KBM-7 (cell line): ENCODE measurements at places on chromosomes 1 and 21.

DNA sequence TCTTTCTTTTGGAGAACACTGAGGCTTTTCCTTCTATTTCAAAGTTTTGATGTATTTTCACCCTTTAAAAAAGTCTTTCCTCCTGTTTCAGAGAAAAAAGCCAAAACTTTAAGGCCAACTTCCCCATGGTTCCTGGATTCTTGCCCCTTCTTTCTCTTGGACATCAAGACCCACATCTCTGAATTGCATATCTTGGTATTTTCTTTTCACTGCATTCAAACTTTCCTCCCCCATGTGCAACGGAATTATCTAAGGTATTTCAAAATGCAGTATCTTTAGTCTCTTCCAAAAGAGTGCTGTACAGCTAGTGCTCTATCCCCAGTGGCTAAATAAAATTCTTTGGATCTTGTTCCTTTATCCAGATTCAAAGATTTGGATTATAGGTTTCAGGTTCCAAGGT is 81.1 kb upstream of the TSPAN2 start:
- DNase-seq: no peak

DNA sequence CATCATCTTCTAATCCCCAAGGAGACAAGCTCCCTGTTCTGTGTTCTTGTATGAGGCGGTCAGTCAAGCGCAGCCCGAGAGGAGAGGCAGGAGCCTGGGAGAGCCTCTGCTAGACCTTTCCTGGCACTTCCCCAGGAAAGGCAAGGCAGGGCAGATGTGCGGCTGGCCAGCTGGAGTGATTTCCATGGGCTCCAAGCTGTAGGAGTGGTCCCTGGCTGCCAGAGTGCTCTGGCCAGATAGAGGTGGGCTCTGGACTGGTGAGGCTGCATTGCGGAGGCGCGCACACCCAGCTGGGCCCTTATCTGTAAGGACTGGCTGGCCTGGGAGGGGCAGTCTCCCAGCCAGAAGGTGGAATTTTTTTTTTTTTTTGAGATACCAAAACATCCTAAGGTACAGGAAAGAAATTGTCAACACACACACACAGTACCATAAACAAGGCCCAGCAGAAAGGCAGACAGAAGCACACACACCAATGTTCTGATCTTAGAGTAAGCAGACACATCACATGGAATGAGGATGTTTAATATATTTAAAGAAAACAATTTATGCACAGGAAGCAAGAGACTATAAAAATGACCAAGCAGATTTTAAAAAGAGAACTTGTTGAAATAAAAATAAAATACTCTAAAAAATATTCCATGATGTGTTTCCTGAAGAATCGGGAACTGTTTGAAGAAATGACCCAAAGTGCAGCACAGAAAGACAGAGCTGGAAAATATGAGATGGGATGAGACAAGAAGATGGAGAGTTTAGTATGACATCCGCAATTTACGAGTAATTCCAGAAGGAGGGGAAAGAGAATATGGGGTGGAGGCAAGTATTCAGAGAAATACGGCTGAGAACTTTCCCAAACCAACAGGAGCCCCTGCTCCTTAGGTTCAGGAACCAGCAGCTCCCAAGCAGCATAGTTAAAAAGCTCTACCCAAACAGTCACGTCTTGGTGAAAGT is 13.4 kb downstream of the IBA57 start:
- DNase-seq: no peak

GRCh38 chr1:41286486-41286885 is 44.4 kb upstream of the SCMH1 start:
- no peak for DNase-seq

DNA sequence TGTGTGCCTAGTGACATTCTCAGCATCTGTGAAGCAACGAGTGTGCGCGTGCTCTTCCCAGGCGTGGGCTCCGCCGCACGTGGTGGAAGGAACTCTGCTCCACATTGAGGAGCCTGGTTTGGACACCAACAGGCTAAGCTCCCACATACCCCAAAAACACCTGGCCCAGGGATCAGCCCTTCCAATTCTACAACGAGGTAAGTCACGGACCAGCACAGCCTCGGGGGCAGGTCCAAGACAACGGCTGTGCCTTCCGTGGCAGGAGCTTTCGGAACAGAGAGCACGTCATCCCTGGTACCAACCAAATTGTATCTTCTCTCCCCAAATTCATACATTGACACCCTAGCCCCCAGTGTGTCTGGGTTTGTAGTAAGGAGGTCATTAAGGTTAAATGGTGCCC is 27.2 kb upstream of the PDE9A start:
- DNase-seq: no peak

GRCh38 chr1:209823143-209824041 is 4.4 kb upstream of the UTP25 start:
- peak; percentile 70 for DNase-seq
